Chondrocyte (in vitro differentiated cells): ENCODE measurements at places on chromosomes 6 and 20.

DNA sequence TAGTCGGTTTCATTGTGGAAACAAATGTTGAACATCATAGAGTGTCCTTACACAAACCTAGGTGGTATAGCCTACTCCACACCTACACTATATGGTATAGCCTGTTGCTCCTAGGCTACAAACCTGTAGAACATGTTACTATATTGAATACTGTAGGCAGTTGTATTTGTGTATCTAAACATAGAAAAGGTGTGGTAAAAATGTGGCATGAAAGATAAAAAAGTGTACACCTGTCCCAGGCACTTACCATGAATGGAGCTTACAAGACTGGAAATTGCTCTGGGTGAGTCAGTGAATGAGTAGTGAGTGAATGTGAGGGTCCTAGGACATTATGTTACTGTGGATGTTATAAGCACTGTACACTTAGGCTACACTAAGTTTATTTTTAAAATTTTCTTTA lies 103.0 kb downstream of the ZFAND3 start:
- no peak for DNase-seq

- no peak for DNase-seq
Observed at GRCh38 chr6:140319209-140319608, 944.8 kb upstream of the CITED2 start.

DNA sequence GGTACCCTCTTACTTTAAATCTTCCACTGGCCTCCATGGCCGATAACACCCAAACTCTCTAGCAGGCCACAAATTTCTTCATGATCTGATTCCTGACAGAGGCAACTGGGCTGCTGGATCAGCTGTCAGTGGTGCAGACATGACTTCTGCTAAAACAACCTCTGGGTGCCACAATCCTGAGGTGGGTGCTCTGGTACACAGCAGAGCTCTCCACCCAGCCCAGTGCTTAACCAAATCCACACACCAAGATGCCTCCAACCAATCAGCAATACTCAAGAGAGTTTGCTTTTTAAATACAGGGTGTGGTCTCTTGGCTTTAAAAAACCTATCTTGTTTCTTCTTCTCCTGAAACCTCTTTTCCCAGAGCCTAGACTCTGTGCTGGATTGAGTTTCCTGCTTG lies 126.6 kb upstream of the SPACA1 start:
- no peak for DNase-seq

GRCh38 chr6:130885392-130886192 lies 58.4 kb downstream of the SMLR1 start:
- DNase-seq, result no peak

DNA sequence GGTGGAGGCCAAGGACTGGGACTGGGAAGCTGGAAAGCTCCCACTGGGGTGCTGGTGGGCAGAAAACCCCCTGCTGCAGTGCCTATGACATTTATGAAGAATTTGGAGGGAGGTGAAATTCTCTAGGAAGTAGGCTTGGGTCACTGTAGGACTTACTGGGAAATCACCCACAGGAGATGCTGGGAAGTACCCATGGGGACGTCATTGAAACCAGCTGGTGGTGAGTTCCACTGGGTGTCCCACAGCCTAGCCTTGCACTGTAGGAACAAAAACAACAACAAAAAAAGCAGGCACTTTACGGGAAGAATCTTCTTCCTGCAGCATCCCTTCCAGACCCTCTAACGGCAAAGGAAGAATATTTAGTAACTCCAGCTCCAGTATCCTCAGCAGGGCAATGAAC lies 26.2 kb downstream of the VIP start:
- no peak for DNase-seq

DNA sequence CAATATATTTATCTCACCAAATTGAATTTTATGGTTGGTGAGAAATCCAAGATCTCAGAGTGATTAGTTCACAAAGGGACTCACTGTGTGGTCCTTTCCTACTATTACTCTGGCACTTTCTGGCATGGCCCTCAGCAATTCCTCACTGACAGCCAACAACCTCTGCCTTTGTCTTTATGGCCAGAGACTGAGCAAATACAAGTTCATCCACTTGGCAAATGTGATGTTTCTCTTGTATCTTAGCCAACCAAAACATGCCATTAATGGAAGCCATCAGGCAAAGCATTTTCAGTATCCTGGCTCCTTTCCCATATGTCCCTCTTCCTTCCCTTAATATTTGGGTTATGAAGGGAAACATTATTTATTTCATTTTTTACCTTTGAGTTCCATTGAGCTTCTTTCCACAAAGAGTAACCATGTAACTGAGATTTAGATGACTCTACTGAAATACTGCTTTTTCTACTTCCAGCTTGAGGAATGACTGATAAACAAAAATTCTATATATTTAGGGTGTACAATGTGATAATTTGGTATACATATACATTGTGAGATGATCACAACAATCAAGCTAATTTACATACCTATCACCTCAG lies 30.8 kb upstream of the SMLR1 start:
- DNase-seq, result no peak
